H9 (cell line): ENCODE measurements at places on chromosomes 4 and X. TPM values are rescaled to one million over a fixed set of nuclear protein-coding genes. Genes with fewer than 3 reads are reported as not detected.

- no peaks in the 10 kb centered on the region for H3K36me3 ChIP-seq
- H3K4me1 ChIP-seq, result no peaks in the 10 kb centered on the region
- no peaks in the 10 kb centered on the region for H3K27me3 ChIP-seq
- no peak overlapping the region for H3K27ac ChIP-seq
- no peak overlapping the region for H3K4me3 ChIP-seq
These were observed 24.2 kb upstream of the HELT start for GRCh38 chr4:184994010-184994622.

DNA sequence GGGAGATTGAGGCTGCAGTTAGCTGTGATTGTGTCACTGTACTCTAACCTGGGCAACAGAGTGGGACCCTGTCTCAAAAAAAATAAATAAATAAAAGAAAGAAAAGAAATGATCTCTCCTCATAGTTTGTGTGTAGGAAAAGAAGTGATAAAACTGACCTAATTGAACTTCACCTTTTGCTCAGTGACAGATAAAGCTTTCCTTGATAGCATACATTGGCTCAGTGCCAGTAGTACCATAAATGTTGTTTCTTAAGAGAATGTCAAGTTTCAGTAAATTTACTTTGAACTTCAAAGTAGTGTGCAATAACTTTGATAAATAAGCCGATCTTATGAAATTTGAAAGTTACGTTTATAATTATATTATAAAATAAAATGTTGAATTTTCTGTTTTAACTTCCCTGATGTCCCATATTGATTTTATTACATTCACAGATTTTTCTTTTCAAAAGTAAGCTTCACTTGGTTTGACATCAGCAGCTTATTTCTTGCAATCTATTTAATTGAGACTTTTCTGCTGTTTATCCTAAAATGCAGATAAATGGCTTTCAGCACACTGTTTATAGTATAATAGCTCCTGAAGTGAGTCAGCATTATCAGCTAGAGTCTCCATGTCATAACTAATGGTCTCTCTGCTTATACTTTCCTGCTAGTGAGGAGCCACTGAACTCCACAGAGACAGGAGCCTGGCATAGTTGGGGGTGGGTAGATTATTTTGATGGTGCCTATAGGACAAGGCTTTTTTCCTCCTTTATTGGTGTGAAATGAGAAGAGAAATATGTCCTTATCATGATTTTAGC, 330.1 kb downstream of the BMPR1B start:
- no peak overlapping the region for H3K4me3 ChIP-seq
- H3K4me1 ChIP-seq, result no peaks in the 10 kb centered on the region
- no peaks in the 10 kb centered on the region for H3K27me3 ChIP-seq
- DNase-seq, result no peak
- H3K36me3 ChIP-seq, result no peaks in the 10 kb centered on the region

Gene RASSF6
- 0.15 and 0.22 TPM in 2 replicates for total RNA-seq

Gene PHOX2B
- not detected in 2 replicates for total RNA-seq

Gene RRAGB
- total RNA-seq, result 8.2 and 10.3 TPM in 2 replicates
